ENCODE measurements at places on chromosomes 6 and 20.

DNA sequence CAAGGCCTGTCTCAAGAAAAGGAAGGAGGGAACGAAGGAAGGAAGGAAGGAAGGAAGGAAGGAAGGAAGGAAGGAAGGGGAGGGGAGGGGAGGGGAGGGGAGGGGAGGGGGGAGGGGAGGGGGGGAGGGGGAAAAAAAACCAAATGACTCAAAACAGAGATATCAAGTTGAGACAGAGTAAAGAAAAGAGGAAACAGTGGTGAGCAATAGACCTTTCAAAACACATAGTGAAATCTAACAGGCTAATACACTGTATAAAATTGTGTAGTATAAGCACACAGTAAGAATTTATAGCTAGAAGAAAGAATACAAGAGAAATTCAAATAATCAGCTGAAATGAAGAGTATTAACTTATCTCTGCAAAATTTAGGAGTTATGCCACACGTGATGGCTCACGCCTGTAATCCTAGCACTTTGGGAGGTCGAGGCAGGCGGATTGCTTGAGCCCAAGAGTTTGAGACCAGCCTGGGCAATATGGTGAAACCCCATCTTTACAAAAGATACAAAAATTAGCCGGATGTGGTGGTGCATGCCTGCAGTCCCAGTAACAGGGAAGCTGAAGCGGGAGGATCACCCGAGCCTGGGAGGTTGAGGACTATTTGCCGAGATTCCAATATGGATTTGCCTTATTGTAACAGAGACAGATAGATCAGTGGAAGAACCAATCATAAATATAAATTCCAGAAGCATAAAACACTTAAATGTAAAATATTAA, 123.2 kb downstream of the PRND start:
- no peak for DNase-seq

DNA sequence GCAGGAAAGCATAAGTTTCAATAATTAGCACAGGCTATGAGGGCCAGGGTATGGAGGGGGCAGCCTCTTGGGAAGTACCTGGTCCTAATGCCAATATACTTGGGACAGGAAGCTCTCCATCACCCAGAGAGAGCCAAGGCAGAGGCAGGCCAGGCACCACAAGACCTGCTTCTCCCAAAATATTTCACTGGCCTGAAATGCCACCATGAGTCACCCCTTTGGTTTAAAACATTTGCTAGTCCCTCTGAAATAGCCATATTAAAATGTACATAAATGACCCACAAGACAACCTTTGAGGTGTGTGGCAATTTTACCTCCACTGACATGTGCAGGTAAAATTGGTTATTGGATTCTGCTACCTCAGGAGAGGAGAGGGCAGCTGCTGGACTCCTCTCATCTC, 23.4 kb upstream of the SCUBE3 start:
- DNase-seq = no peak

DNA sequence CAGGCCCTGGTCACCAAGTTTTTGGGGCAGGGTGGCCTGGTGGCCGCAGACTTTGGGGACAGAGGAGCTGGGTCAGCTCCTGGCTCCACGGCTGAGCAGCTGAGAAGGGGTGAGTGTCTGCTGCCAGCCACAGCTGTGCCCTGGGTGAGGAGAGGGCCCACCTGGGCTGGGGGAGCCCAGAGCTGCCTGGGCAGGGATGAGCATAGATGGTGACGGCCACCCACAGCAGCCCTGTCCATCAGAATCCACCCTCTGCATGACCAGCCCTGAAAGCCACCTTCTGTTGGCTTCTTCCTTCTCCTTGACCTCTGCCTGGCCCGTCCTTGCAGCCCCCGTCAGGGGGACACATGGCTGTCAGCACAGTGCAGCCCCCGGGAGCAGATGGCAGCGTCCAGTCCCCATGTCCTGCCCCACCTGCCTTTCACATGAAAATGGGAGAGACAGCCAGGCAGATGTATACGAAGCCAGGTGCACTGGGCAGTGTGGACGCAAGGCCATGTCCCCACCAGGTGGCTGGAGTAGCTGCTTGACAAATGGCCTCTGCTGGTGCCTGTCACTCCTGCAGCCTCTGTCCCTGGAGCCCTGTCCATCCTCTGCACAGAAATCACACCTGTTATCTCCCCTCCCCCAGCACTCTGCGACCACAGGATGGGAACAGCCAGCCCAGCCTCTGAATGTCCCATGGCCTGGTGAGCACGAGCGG, 220.8 kb downstream of the PREX1 start:
- DNase-seq = no peak

DNA sequence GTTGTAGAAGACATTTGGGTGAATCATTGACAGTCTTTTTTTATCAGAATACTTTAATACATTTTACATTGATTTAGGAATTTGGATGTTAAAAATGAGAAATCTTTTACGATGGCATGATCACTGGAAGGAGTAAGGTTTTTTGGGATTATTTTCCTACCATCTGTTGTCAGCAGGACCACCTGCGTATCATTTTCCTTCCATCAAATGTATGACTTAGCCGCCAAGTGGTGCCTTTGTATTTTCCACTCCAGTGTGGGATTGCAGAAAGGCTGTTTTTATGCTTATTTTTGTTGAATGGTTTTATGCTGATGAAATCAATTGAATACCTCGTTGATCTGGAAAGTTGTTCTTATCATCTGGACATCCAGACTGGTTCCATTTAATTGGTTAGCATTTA, 35.8 kb downstream of the AKAP12 start:
- no peak for DNase-seq

DNA sequence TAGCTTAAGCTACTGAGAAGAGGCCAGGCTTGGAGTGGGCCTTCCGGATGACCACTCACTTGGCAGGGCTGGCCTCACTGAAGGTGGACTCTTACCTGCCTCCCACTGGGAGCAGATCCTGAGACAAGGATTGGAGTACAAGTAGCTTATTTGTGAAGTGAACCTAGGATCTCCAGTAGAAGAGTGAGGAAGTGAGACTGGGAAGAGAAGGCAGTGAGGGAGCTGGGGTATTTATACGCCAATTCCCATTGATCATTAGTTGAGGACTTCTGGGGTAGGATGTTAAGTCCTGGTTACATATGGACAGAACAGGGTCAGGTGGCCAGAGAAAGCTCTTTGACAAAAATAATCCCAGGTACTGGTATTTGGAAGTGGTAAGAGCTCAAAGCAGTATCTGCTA, 32.3 kb upstream of the RNF24 start:
- no peak for DNase-seq
